ENCODE measurements at places on chromosomes 2 and 18. TPM values are rescaled to one million over a fixed set of nuclear protein-coding genes. Genes with fewer than 3 reads are reported as not detected.

- DNase-seq: no peak
These were observed 196.1 kb downstream of the CPS1 start for GRCh38 chr2:210752532-210752931.

DNA sequence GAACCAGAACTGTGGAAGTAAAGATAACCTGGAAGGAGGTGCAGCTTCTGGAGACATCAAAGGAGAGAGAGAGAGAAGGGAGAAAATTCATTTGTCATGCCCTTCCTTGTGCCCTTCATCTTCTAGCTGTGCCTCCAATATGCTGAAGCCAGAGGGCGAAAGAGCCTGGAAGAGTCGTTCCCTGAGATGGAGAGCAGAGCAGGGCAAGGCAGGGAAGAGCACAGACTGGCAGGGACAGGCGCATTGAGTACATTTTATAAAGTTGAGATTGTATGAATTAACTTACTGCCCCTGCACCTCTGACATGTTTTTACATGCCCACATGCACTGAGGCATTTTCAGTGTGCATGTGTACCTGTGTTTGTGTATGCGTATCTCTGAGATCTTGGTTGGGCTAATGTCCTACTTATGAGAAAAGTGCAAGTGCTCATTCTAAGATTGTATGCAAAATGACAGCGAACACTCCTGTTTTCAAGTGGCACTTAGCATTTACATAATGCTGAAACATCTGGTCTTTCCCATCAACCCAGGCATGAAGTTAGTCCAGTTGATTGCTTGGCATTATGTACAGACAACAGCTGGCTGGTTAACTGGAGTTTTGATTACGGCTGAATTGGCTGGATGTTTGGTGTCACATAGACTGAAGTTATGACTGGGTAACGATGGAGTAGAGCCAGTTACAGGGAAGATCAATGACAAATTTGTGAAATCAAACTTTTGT lies 23.7 kb upstream of the MMADHC start:
- no peak for DNase-seq

DNA sequence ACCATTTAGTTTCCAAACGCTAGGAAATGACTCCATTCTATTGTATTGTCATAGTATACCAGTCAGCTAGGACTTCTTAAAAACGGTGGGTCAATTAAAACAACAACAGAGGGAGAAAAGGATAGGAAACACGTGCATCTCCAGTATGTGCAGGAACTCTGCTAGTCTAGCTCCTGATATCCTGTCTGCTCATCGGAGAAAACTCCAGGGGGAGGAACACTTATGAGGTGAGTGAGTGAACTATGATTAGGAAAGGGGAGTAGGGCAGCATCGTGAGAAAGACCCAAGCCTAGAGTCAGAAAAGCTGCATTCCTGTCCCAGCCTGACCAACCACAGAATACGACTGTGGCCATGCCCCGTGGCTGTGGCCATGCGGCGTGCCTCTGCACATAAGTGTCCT lies 34.2 kb downstream of the DTNB start:
- DNase-seq: no peak

GRCh38 chr2:98764499-98764898 lies 33.6 kb upstream of the MGAT4A start:
- DNase-seq: no peak

- DNase-seq: no peak
These were observed 9.7 kb downstream of the TMEM18 start for GRCh38 chr2:667332-667999.

DNA sequence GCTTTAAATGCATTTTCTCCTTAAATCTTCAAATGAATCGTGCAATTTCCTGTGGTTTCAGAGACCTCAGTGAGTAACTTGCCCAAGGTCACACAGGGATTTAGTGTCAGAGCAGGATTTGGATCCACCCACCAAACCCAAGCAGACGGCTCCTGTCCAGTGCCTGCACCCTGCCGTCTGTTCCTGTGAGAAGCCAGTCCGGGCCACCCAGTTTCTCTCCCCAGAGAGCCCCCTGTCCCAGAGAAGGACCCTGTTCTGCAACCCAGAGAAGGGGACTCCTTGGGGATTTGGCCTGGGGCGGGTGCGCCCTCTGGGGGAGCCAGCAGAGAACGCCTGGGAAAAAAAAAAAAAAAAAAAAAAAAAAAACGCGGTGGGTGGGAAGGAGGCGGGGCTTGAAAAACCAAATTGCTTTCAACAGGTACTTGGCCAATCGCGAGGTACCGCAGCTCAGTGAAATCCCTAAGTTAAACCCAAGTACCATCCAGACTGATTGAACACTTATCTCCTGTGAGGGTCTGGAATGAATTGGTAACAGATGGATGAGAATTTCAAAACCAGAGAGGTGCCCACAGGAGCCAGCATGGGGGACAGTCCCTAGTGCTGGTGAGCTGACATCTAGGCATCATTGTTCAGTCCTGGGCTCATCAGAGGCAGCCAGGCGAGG lies 30.9 kb upstream of the REEP1 start:
- DNase-seq: no peak

FAHD2A gene
- total RNA-seq: 8.7 TPM

PGAP1 gene
- total RNA-seq: 105 TPM

Data from occipital lobe (tissue), 3 donors.